ENCODE measurements at places on chromosomes 5 and 9.

DNA sequence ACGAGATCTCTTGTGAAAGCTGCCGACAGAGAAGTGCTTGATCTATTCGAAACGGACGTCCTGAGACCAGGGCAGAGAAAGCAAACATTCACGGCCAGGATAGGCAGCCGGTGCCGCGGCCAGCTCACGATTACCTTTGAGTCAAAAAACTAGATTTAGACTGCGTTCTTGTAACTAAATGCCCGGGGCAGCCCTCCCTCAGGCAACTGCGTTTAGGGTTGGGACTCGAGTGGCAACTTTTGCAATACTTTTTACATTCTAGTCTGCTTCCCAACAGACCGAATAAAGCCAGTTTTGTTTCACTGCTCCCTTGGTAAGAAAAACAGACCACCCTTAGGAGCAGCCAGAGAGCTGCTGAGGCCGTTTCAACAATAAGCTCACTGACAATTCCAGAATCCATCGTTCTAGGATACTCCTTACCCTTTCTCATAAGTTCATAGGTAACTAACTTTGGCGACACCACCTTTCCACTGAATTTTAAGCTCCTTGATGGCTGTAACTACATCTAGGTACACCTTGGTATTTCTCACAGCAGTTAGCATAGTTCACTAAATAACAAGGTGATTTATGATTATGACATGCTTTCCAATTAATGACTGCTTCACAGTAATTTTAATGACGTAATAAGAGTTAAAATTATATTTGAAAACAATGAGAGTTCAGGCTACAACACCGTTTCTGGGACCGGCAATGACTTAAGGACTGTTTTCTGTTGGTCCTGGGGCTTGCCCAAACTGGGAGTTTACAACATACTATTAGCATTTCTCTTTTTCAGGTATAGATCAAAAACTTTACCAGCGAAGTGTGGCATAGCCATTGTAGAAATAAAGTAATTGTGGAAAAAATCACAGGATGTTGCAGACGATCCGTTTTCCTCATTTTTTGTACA lies 899 bp upstream of the RAPGEF6 start:
- no peak for DNase-seq

- no peak for DNase-seq
These were observed 59.1 kb downstream of the GALNT12 start for GRCh38 chr9:98866435-98867102.

DNA sequence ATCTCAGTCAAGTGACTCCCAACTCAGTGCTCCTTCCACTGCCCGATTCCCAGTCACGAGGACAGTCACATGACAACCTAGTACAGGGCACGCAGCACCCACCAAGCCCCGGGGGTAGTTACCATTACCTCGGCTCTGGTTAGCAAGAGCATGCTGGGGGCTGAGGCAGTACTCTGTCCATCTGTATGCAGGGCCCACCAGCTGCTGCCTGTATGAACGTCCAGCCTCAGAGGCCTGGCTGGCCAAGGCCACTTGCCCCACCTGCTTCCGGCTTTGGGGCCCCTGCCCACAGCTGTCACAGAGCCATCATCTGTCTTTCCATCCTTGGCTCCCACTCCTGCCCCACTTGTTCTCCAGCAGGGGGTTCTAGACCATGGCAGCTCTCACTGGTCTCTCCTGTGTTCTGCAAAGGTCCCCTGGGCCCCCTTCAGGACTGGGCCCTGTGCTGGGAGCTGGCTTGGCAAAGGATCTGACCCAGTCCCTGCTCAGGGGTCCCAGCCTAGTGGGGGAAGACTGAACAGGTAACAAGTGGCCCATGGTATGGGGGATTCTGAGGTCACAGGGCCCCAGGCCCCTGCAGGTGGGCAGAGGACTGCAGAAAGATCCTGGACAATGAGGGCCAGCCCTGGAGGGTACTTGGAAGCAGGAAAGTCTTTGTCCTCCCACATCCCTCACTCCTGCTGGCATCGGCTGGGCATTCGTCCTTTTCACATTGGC lies 3.3 kb downstream of the RPL35 start:
- DNase-seq = no peak

DNA sequence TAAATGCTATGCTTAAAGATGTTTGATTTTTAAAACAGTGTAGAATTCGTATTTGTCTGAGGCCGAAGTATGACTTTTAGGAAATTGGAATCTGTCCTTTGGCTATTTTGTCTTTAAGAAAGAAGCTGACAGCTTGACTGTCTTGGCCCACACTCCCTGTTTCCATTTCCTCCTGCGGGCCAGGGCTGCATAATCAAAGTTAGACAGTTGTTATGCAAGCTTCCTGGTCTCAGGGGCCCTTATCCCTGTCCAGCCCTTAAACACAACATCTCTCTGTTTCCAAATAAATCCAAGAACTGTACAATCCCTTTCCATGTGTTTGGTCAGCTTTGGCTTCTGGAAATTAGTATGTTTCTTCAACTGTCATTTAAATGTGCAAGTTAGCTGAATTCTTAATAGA lies 54.6 kb upstream of the ECM2 start:
- no peak for DNase-seq

DNA sequence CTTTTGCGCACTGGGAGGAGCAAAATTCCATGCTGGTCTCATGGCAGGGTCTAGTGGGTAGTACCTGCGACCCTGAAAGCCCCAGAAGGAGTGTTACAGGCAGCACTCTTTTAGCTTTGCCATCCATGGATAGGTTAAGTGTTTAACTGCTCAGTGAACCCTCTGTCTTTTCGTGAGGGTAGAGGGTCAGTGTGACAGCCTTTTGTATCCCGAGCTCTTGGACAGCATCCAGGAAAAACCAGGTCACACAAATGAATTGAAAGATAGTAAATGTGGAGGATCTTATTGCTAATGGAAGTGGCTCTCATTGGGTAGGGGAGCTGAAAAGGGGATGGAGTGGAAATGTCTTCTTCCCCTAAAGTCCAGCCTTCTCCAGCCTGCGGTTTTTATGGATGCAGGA lies 57.8 kb upstream of the CCDC112 start:
- no peak for DNase-seq

- DNase-seq = no peak
These were observed 96.1 kb upstream of the APC start for GRCh38 chr5:112641515-112642110.

GRCh38 chr5:165325221-165325620 lies 1819.8 kb downstream of the MAT2B start:
- DNase-seq = no peak

GRCh38 chr5:136232316-136232715 lies 39.4 kb upstream of the SMIM32 start:
- DNase-seq = no peak

GRCh38 chr9:124616961-124617360 lies 109.8 kb upstream of the NR5A1 start:
- DNase-seq = no peak

- peak; percentile 72 for DNase-seq
These were observed 232.3 kb upstream of the PAPPA start for GRCh38 chr9:115921301-115921700.

DNA sequence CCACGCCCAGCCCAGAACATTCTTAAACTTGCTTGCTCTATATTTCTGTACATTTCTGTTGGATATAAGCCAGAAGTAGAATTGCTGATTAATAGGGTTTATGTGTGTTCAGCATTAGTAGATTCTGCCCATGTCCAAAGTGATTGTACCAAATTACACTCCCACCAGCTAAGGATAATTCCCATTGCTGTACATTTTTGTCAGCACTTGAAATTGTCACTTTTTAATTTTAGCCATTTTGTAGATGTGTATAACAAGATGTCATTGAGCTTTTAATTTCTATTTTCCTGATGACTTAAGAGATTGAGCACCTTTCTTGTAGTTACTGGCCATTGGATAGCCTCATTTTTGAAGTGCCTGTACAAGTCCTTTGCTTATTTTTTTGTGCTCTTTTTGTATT lies 46.4 kb downstream of the AQP7 start:
- no peak for DNase-seq

- DNase-seq = no peak
These were observed 32.1 kb downstream of the USP20 start for GRCh38 chr9:129867136-129868022.

GRCh38 chr5:150164211-150164980 lies 2.2 kb upstream of the CDX1 start:
- DNase-seq = no peak

- no peak for DNase-seq
These were observed 102.9 kb upstream of the LRRTM2 start for GRCh38 chr5:138978080-138978479.

DNA sequence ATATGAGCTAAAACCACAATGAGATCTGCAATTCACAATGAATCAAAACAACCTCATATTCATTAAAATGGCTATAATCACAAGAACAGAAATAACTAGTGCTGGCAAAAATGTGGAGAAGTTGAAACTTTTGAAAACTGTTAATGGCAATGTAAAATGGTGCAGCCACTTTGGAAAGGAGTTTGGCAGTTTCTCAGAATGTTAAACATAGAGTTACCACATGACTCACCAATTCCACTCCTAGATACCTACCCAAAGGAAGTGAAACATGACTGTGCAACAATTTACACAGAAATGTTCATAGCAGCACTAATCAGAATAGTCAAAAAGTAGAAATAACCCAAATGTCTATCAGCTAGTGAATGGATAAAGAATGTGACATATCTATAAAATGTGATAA lies 862.2 kb downstream of the DTWD2 start:
- DNase-seq = no peak

DNA sequence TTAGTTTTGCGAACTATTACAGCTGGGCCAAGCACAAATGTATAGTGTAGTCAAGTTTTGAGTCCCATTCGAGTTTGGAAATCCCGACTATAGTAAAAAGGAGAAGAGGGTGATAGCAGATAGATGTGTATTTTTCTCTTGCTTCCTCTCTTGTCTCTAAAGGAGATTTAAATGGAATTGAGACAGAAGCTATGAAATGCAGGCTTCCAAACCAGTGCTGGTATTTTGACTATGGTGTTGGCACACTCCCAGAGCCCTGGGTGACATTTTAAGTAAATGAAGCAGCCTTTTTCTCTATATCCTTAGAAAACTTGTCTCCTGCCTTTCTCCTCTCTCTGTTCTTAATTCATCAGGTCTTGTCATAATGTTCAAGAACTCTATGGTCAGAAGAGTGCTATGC lies 17.7 kb upstream of the AUH start:
- no peak for DNase-seq

DNA sequence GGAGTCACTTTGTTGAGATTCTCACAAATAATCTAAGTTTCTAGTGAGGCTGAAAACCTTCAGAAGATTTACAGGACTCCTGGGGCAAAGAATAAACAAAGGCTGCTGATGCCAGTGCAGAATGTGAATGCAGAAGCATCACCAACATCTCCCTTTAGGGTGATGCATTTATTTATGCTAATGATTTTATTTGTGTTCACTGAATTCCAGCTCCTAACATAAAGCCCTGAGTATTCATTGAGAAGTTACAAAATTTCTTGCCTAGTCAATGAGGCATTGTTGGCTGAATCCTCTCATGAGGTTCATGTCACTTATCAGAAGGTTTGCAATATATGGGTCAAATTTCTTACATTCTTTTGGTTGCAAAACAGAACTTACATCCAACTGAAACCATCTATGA lies 70.0 kb downstream of the GRIN3A start:
- DNase-seq = no peak

DNA sequence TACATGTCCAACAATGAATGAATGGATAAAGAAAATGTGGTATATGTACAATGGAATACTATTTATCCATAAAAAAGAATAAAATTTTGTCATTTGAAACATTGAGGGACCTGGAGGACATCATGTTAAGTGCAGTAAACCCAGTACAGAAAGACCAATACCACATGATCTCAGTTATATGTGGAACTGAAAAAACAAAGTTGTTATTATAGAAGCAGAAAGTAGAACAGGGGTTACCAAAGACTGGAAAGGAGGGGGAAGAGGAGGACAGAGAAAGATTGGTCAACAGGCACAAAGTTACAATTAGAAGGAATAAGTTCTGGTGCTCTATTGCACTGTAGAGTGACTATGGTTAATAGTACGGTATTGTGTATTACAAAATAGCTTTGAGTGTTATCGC lies 233.8 kb downstream of the SEMA6A start:
- DNase-seq = no peak

DNA sequence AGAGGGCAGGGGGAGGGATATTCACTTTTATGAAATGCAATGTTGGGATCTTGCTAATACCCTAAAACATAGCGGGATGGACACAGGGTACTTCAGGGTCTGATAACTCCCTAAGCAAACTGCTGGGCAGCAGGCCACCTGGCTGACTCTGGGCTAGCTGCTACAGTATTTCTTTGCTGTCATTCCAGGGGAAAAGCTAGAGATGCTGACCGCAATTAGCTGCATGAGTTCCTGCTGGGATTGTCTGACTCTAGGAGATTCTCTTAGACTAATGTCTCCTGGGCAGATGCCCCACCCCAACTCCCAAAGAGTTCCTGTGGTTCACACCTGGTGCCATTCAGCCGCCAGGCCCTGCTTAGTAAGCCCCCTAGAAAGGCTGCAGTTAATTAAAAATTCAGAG lies 69.9 kb downstream of the PSAT1 start:
- DNase-seq = no peak

DNA sequence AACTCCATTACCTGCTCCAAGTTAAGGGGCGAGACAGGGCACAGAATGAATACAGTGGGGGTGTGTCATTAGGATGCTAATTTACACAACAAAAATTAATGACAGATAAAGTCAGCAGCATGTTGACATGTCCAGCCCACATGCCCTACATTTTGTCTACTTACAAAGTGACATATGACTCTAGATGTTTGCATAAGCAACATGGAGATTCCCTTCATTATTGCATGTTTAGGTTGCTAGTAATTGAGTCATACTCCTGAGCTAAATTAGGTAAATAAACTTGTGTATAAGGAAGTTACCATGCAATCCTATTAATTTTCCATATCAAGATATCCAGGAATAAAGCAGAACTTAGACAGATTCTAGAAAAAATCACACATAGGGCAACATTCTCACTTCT lies 232.2 kb downstream of the PDE4D start:
- no peak for DNase-seq

DNA sequence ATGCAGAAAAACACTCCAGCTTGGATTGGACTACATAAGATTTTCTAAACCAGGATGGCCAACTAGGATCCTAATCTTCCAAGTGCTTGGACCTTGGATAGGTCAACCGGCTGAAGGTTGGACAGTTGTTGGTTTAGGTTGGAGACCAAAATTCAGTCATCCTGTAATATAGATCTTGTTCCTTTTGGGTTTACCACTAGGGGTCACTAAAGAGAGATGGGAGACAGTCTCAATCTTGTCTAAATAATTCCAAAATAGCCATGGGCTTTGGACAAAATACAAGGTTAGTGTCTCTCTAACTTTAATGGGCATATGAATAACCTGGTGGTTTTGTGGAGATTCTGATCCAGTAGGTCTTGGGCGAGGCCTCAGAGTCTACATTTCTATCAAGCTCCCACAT lies 148.7 kb upstream of the ERCC6L2 start:
- DNase-seq = no peak

DNA sequence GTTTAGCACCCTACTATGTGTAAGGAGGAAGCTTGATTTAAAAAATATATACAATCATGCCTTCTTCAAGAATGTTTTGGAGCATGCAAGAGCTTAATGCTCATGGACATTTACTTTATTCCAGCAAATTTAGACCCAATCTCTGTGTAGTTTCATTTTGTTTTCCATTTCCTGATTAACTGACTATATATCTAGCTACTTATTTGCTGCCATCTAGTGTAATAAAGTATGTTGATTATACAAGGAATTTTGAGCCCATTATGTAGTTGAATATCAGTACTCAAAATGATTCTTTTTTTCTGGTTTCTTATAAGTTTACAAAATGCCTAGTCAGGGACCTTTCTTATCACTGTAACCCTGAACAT lies 100.0 kb upstream of the CCDC152 start:
- no peak for DNase-seq

GRCh38 chr5:158888206-158888605 lies 211.5 kb downstream of the EBF1 start:
- DNase-seq = no peak
